ENCODE measurements at places on chromosomes 16 and 17.

DNA sequence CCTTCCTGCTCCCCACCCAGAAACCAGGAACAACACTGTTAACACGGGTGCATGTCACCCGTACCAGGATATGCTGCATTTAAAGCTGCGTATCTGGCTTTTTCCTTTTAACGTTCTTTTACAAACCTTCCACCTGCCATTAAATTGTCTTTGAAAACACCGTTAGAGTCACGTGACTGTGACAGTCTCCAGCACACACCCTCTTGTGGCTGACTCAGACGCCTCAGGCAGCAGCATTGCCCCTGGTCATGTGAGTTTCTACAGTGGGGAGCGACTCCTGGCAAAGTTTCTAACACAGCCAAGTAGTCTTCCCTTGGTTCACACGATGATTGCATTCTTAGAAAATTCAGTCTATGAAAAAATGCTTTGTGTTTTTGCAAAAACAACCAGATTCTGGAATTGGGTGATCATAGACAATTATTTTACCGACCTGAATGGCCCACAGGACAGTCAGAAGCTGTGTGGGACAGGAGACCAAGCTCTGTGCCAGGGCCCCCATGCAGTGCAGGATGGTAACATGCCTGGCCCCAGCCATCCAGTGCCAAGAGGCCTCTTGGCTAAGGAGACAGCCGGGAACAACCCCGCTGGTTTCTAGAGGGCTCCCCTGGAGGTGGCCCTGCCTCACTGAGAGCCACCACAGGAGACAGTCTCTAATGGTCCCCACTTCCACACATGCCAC, 199.1 kb downstream of the KATNIP start:
- peak; percentile 79 for ATAC-seq

- no peak for ATAC-seq
Measured at GRCh38 chr17:17061516-17061915, 19.3 kb downstream of the MPRIP start.

DNA sequence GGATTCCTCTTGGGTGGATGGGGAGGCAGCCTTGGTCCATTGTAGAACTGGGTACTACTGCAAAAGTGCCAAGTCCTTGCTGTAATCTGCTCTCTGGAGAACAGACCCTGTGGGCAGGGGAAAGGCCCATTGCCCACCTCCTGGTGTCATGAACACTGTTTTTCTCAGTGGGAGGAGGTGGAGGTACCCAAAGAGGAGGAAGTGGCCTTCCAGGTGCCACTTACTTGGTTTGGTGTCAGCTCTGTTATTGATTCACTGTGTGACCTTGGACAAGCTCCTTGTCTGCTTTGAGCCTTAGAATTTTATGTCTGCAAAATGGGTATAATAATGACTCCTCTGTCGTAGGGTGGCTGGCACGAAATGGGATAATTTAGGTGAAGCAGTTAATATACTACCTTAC, 55.8 kb downstream of the PLCG2 start:
- no peak for ATAC-seq

GRCh38 chr17:72249441-72249840, 128.6 kb downstream of the SOX9 start:
- ATAC-seq = no peak

- peak; percentile 67 for ATAC-seq
Measured at GRCh38 chr17:7549401-7550055, 670 bp downstream of the TNFSF12 start.

DNA sequence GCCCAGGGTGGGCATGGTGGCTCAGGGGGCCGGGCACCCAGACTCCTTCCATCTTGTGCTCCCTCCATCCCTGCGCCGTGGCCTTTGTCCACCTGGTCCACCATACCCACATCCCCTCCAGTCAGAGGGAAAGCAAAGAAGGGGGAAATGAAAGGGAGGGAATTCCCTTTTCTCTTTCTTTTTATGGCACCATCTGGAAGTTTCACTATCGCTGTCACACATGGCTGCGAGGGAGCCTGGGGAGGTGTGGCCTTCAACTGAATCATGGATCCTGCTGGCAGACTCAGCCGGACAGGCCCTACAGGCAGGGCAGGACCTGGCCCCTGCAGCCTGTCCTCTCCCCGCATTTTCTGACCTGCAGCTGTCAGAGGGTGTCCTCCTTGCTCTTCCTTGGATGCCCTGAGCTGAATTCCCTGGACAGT, 6.2 kb downstream of the SLC12A3 start:
- ATAC-seq = no peak

GRCh38 chr17:75633486-75634375, 497 bp downstream of the SMIM5 start:
- peak; percentile 90 for ATAC-seq

DNA sequence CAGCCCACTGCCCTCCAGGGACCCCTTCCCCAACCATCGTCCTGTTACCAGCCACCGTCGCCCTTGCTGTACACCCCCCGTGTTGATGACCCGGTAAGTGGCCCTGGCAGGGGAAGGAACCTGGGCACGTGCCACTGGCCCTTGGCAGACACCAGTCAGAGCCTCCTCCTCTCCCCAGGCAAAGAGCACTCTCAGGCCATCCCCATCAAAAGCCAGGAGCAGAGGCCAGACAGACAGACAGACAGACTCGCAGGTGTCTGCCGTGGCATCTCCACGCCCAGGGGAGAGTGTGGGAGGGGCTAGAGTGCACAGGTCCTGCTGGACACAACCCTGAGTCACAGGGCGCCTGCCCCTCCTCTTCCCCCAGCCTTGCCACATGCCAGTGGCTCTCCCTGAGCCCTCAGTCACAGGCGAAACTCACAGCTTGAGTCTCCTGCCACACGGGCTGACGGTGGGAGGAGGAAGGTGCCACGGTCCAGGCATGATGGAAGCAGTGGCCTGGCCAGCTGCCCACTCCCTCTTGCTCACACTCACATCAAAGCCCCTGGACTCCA, 7.8 kb downstream of the CLCN7 start:
- no peak for ATAC-seq

DNA sequence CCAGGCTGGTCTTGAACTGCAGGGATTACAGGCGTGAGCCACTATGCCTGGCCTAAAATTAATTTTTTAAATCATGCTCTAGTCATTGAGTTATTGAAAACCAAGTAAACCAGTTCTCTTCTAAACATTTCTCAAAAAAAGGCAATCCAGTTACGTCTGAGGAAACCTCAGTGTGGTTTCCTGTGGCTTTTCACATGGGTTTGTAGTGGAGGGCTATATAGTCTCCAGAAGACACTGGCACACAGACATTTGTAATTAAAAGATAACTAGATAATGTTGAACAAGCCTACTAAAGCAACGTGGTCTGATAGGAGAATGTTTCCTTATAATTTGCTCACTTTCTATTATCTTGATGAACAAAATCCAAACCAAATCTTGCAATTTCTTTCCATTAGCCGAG, 5.2 kb upstream of the TOB1 start:
- no peak for ATAC-seq

DNA sequence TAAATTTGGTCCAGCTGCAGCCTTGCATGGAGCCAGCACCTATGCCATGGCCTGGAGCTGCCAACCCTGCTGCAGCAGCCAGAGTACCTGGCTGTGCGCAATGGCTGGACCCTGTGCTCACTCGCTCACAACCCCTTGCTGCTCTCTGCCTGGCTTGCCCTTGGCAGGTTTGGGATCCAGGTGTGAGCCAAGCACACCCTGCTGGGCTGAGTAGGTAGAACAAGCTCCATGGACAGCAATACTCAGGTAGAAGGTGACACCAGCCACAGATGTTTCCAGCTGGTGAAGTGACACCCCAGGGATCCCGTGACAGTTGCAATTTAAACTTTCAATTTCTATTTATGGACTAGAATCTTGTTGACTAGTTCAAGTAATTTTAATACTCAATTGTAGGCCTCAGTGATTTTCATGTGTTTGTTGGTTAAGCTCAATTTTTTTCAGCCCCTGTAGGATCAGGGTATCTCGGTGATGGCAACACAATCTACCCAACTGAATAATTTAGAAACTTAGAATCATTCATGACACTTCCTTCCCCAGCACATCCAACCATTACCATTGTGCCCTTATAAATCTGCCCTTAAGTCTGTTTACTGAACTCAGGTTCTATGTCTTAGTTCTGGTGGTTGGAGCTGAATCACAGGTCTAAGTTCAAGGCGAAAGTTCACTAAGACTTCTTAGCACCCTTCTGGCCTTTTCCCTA, 480.0 kb downstream of the PMP22 start:
- ATAC-seq = no peak

DNA sequence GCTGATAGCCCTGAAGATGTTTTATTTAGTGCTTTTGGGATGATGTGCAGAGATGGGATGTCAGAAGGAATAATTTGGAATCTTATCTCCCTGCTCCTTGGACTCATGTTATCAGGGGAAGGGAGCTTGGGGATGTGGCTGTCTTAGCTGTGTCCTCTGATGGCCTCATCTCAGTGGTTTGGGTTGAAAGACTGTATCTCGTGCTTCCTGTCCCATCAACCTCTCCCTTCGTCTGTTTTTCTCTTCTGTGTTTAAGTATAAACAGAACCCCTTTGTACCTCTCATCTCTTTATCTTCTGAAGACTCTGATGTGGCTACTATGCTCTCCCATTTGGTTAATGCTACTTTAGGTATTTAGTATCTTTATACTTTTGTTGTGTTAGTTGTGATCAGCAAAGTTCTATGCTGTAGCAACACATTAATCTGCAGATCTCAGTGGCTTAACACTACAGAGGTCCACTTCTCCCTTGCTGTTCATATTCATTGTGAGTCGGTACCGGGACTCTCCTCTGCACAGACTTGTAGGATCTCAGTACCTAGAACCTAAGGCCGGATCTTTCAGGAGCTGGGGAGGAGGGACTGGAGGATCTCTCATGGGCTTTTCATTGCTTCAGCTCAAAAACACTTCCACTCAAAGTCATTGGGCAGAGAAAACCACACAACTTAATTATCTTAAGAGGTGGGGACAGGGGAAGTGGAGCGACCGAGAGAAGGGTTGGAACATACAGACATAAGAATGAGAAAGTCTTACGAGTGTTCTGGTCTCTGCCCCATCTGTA, 28.8 kb downstream of the PRKCA start:
- peak; percentile 45 for ATAC-seq

GRCh38 chr17:49436174-49436573, 21.5 kb upstream of the PHB1 start:
- no peak for ATAC-seq

DNA sequence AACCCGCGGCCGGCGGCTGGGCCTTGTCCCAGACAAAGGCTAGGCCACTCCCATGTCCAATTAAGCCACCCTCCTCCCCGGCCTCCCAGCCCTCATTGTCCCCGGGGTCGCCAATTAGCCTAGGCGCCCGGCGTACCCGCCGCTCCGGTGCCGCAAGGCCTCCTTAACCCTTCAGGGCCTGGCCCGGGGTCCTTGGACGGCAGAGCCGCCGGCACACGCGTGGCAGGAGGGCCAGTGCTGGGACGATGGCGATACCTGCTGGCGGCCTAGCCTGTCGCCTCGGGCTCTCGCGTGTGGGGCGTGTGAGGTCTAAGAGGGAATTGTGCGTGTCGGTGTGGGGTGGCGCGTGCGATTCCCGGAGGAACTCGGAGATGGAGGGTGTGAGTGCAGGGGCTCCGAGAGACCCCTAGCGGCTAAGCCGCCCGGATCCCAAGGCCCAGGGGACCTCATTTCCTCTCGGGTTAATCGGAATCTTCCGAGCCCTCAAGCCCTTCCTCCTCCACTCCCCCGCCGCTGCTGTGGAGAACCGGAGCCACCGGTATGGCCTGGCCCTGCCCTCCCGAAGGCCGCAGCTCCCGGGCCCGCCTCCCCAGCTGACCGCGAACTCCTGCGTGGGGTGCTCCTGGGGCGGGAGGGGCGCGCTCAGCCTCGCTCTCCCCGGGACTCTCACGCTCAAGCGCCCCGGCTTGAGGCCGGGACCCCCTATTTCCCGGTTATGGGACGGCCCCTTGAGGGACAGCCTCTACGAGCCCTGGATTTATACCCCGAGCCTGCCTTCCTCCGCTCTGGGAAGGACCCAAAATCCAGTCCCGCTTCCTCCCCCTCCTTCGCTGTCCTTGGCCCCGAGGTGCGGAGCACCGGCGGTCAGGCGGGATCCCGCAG, 11.9 kb downstream of the TBX2 start:
- peak; percentile 29 for ATAC-seq

Data from SK-N-SH treated with all-trans-retinoic acid at 6 μM for 48 hours (cell line).